ENCODE measurements at places on chromosomes 2 and 18.

DNA sequence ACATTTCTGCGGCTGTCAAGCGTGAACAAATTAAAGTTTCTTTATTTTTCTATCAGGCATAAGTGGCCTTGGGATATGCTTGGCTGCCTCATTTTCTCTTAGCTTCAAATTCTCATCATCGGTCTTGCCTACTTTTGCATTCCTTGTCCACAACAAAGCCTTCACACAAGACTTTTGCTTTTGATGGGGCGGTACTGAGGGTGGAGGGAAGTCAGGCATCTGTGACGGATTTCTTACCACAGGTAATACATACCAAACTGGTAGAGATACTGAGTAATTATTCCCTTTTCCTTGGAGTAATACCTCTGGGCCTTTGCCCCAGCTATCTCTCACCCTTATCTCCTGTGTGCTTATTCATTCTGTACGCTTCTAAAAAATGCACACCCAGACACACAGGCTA is 468.3 kb upstream of the RGPD4 start:
- no peak for DNase-seq

DNA sequence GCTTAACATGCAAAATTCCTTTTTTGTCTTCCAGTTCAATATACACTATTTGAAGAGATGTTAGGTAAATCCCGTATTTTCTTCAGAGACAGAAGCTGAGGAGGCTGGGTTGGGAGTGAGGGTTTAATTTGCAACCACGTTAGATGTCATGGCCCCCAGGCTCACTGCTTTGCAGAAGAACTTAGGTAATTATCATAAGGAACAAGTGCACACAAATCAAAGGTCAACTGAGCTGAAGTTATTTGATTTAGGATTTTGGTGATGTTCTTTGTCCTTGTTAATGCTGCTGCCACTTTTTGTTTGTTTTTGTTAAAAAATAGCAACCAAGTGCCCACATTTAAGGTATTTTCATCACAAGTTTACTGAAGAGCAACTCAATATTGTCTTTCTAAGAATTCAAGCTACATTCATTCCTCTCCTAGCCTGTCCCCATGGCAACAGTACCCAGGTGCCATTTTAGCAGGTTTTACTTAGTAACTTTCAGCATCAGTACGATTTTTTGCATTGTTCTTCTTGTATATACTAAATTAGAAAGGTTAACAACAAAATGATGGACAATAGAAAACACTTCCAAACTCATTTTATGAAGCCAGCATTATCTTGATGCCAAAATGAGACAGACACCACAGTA is 62.9 kb upstream of the NDUFV2 start:
- DNase-seq = no peak

GRCh38 chr2:138020432-138020831 is 56.2 kb downstream of the HNMT start:
- no peak for DNase-seq

- DNase-seq = no peak
Observed at GRCh38 chr18:27164905-27165304, 20.2 kb downstream of the CHST9 start.

GRCh38 chr2:151379169-151379568 is 21.8 kb downstream of the TNFAIP6 start:
- no peak for DNase-seq

DNA sequence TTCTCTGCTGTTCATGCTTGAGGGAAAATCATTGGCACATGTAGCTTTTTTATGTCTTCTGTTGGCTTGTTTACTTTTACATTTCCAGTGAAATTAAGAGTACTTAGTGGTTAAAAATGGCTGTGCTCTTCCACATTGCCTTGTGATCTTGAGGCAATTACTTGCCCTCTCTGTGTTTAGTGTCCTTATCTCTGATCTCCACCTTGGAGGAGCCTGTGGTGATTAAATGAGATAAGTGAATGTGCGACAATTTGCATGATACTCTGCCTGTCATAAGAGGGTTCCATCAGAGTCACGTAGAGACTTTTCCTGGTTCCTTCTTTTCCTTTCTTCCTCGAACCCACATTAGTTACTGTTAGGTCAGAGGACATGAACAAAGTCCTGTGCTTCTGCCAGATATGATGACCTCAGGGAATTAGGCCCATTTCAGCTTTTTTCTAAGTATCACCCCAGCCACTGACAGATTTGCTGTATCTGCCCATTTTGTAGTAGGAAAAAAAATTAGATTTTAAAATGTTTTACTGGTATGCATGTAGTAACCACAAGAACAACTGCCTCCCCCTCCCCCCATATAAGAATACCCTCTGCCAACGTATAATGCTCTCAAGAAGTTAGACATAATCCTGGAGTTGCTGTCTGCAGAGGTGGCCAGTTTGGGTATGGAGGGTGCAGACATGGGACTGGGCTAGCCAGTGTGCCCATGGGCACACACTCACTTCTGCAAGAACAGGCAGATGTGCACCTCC is 51.9 kb downstream of the TET3 start:
- DNase-seq = no peak

- no peak for DNase-seq
Observed at GRCh38 chr2:135821190-135821589, 15.8 kb downstream of the LCT start.

DNA sequence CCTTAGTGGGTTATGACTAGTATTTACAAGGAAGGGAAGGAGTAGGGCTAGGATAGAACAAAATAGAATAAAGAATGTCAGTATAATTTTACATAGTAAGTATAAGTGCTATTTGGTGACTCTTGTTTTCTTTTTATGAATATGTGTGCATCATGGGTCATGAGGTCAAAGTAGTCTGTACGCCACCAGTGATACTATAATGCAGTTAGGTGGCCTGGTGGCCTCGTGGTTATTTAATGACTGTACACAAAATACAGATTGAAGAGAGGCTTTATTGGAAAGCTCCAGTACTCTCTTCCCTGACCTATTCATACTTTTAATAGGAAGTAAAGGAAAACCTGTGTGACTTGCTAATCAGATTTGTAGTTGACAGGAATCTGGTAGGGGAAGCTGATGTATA is 27.3 kb downstream of the CAB39 start:
- no peak for DNase-seq

- no peak for DNase-seq
Observed at GRCh38 chr2:118861731-118862130, 14.3 kb upstream of the EN1 start.

GRCh38 chr2:162126527-162126926 is 25.5 kb downstream of the GCG start:
- no peak for DNase-seq

GRCh38 chr2:46269544-46270273 is 27.5 kb upstream of the EPAS1 start:
- DNase-seq = no peak

DNA sequence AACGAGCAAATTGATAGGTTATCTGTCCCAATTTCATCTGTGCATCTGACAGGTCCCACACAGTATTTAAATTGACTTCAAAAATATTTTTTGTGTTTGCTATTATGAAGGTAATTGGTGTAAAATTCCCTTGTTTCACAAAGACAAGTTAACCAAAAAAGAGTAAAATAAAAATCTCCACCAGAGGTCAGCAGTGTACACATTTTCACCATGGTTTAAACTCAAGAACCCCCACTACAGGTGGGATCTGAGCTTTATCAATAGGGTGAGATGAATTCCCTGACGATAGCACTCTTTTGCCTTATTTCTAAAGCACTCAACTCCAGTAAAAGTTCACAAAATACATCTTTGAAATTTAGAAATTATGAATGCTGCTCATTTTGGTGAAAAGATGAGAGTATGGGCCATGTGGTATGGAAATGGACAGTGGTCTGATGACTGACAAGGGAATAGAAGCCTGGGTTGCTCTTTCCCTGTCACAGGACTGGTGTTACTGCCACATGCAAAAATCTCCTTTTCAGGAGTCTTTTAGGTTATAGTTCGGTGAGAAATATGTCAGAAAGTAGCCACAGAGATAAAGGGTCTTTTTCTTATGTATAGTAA is 68.0 kb downstream of the SERPINB8 start:
- DNase-seq = no peak

- DNase-seq = no peak
Observed at GRCh38 chr2:216436383-216436782, 24.1 kb downstream of the SMARCAL1 start.

DNA sequence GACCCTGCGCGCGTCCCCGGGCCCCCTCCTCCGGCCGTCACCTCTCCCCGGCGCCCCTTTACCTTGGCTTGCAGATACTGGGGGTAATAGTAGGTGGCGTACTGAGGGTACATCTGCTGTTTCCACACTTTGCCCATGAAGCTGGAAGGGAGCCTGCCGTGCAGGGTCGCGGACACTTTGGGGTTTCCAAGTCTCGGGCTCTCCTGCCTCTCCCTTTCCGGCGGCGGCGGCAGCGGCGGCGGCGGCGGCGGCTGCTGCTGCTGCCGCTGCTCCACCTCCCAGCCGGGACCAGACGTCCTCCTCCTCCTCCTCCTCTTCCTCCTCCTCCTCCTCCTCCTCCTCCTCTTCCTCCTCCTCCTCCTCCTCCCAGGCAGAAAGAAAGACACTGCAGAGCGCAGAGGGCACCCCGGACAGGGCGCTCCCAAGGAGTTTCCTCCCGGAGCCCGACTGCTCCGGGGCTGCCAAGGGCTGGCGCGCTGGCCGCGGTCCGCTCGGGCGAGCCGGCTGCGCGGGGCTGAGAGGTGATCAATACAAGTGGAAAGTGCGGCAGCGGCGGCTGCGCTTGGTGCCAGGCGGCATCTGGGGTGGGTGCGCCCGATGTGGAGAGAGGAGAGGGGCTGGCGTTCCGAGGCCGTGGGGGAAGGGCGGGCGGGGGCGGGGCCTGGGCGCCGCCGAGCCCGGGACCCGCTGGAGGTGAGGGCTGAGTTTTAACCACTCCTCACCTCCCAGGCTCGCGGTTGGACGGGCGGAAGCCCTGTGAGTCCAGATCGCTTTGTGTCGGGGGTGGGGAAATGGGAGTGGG is at the start of gene RBMS1:
Gene RBMS1, minus strand, starts transcription at position 581 of the 802 bp plus-strand sequence. Its CDS starts 444 bp downstream, at position 137.
- peak; percentile 29 for DNase-seq

GRCh38 chr18:3790703-3791102 is 340.7 kb downstream of the TGIF1 start:
- DNase-seq = no peak

DNA sequence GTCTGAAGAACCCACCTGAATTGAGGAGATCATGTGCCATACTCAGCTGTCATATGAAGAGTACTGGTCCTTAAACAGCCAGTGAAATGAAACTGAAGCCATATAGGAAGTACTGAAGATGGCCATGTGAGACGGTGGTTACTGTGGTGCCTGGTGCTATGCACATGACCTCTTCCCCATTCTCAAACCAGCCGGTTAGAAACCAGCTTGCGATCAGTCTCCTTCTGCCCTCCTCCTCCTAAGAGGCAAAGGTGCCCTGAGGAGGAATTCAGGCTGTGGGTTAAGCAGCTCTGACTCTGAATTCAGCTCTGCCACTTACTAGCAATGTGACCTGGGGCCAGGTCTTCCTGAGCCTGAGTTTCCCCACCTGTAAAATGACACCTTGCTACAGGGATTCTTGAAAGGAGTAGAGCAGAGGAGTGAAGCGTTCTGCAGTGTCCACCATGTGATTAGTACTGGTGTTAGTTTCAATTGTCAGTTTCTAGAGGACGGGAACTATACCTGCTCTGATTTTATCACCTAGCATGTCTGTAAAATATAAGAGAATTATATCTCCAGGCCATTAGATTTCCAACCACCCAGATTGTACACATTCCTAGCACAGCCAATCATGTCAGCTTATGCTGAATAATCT is 5.1 kb downstream of the FECH start:
- DNase-seq = no peak

- no peak for DNase-seq
Observed at GRCh38 chr2:187644981-187645380, 90.7 kb upstream of the TFPI start.

GRCh38 chr2:219274361-219274921 is 4.7 kb upstream of the DNAJB2 start:
- no peak for DNase-seq

- DNase-seq = no peak
Observed at GRCh38 chr2:164701565-164701964, 80.3 kb upstream of the GRB14 start.

- no peak for DNase-seq
Observed at GRCh38 chr2:15912203-15912602, 28.1 kb upstream of the MYCN start.

DNA sequence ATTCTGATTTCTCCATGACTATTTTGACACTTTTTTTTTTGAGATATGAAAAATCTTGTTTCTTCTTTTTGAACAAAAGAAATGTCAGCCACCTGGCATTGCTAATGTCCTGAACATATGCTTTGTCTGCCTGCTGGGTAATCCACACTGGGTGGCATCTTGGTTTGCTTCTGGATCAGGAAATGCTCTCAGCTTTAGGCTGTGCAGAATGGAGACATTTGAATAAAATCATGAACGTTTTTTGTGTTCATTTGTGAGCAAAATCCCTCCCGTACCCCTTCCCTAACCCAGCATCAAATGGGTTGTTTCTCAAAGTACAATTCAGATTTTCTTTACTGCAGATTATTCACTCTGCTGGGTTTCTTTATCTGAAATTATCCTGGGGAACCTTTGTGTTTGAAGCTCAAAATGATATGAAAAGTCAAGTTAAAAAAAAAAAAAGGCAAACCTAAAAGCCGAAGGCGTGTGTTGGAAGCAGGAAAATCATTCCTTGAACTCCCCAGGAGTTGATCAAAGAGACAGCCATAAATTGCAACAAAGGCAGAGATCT is 53.4 kb upstream of the KLF7 start:
- no peak for DNase-seq

DNA sequence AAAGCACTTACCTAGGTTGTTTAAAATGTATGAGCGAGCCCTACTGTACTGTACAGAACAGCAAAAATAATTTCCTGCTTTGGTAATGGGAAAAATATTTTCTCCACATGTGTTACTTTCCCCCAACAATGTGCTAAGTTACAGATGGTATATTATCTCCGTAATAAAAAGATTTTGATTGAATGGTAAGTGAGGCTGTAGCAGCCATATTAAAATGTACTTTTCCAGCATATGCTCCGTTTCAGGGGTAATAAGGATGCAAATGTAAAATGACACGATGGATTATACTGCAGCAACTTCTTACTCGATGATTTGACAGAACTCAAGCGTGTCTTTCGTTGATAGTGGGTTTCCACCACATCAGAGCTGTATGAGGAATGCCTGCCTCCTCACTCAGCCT is 50.5 kb downstream of the OSBPL6 start:
- DNase-seq = no peak

DNA sequence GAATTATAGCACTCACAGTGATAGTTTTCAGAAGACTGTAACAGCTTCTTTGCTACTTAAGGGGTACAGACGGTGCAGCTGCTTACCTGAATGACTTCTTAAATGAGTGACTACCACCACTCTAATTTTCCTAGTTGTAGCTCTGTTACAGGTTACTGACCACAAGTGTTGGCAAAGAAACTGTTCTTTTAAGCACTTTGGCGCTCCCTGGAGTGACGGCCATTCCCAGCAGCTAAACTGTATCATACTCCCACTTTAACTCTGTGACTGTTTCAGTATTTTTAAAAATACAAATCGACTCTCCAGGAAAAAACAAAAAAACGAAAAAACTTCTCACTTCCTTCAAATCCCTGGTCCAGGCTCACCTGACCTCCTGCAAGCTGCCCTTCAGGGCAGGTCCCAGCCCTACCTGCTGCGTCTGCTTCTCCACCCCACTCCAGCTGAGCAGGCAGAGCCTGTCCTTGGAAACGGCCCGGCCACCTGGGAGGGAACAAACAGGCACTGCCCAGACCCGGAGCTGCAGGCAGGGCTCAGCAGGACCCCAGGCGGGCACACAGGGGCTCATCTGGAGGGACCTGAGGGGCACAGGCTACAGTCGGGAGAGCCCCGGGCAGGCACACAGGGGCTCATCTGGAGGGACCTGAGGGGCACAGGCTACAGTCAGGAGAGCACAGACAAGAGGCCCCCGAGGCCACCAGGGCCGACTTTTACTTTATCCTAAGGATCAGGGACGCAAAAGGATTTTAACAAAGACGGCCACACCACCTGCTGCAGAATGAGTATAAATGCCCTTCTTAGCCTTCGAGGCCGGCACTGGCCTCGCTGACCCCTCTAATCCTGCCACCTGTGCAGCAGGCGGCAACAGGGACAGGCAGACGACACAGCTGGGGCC is 24.5 kb downstream of the SLC66A2 start:
- DNase-seq = no peak
